Choroid plexus epithelial cell (primary cell): ENCODE measurements at places on chromosomes 13 and 19.

GRCh38 chr19:43467276-43467675 is 1.9 kb upstream of the LYPD3 start:
- DNase-seq: peak; percentile 27

- no peak for DNase-seq
These were observed 72.3 kb upstream of the POMP start for GRCh38 chr13:28586439-28587173.

DNA sequence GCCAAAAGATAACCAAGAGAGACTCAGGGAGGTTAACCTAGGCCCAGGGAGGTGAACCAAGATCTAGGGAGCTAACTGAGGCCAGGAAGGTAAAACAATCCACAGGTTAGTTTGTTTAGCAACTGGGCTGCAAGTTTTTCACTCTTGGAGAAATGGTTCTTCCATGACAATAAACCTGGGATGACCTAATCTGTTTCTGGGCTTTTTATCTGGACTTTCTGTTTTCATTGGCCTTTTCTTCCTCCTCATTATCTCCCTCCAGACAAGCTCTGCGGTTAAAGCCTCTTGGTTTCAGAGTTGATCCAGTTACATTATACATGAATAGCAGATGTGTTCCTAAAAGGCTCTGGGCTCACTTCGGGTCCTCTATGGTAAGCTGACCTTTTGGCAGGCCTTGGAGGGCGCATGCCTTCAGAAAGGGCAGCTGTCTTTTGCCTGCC is 44.2 kb downstream of the PCDH8 start:
- DNase-seq: peak; percentile 2

GRCh38 chr19:47094557-47095475 is 18.8 kb downstream of the ZC3H4 start:
- DNase-seq: peak; percentile 47

DNA sequence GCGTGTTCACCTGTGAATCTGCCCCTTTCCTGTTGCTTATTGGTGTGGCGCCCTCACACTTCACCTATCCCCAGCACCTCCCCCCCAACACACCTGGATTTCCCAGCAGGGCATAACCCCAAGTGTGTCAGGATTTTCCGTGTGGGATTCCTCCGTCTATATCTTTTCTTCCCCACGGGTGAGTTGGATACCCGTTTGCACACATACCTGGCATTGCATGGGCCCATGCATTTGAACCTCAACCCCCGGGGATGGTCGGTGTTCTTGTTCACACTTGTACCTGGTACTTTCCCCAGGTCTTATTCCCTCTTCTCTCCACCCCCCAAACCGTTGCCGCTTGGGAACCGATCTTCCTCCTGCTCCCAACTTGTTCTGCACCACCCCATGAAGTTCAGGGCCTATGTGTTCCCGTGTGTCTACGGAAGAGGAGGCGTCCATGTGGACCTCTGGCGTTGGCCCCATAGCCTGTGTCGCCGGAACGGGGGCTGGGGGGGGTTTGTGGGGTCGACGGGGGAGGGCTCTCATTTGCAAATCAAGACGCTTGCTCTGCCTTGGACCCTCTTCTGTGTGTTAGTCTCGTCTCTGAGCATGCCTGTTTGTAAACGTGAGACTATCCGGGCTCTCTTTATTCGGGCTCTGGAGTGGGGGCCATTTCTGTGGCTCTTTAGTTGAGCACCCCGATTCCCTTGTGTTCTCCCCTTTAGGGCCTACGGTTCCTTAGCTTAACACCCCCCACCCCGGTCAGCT is 1.7 kb downstream of the PRR12 start:
- DNase-seq: peak; percentile 19
